Endodermal cell (in vitro differentiated cells): ENCODE measurements at places on chromosomes 7 and 10. TPM values are rescaled to one million over a fixed set of nuclear protein-coding genes. Genes with fewer than 3 reads are reported as not detected.
A peak's percentile ranks its signal among the peaks of the same experiment; 100 is the strongest.

The ASIC3 gene
- 1.4 and 3.0 TPM in 2 replicates for total RNA-seq

The FAM24B gene
- total RNA-seq: 2.6 and 2.9 TPM in 2 replicates

The DPYSL4 gene
- 13.5 and 16.1 TPM in 2 replicates for total RNA-seq

The PPP1R3A gene
- total RNA-seq: not detected in 3 replicates

The BLNK gene
- total RNA-seq: not detected in 3 replicates

The HMX3 gene
- not detected in 2 replicates for total RNA-seq

The SPRN gene
- 0.16 and 0.24 TPM in 2 replicates for total RNA-seq

The HHEX gene
- 96.5 and 101 TPM in 2 replicates for total RNA-seq

The SEC24C gene
- total RNA-seq: 70.7 and 71.4 TPM in 2 replicates

The PLCE1 gene
- 13.0 and 13.1 TPM in 2 replicates for total RNA-seq

The FBXL13 gene
- 2.1 to 3.5 TPM (median 2.6 TPM) in 3 replicates for total RNA-seq

The CRPPA gene
- 2.9 to 3.7 TPM (median 2.9 TPM) in 3 replicates for total RNA-seq

DNA sequence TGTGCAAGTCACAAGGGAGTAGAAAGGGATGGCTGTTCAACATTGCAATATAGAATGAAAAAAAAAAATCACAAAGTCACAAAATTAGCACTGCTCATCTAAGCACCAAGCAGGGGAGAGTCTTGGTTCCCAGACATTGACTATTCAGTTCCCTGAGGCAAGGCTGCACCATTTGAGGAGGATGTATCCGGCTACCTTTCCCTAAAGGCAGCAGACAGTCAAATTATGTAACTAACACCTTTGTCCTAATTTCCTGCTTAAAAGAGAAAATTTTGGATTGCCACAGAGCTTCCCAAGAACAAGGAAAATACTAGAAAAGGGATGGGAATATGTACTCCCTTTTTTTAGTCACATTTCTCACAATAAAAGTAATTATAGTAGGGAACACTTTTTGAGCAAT, 148.1 kb downstream of the PCLO start:
- no peaks in the 10 kb centered on the region for H3K36me3 ChIP-seq
- H3K27ac ChIP-seq: no peak overlapping the region
- H3K27me3 ChIP-seq: no peaks in the 10 kb centered on the region
- H3K4me1 ChIP-seq: no peaks in the 10 kb centered on the region

DNA sequence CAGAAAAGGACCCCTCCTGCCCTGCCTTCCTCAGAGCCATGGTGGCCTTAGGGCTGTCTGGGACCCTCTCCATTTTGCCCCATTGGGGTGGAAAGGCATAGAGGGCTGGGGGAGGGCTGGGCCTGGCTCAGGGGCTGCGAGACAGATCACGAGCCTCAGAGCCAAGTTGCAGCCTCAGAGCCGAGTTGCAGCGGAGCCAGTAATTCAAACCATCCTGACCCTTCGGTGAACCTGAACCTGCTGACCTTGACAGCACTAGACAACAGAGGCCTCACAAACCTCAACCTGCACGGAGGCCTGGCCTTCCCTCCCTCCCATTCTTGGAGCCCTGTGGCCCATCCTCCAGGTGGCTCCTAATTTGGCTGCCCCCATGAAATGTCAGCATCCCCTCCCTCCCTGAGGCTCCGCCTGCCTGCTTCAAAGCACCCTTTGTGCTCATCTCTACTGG, 45.4 kb downstream of the PAX2 start:
- no peak overlapping the region for H3K27ac ChIP-seq
- no peak for DNase-seq
- no peaks in the 10 kb centered on the region for H3K36me3 ChIP-seq
- peaks cover 7% of the 10 kb centered on the region for H3K4me1 ChIP-seq
- no peak overlapping the region for H3K4me3 ChIP-seq

DNA sequence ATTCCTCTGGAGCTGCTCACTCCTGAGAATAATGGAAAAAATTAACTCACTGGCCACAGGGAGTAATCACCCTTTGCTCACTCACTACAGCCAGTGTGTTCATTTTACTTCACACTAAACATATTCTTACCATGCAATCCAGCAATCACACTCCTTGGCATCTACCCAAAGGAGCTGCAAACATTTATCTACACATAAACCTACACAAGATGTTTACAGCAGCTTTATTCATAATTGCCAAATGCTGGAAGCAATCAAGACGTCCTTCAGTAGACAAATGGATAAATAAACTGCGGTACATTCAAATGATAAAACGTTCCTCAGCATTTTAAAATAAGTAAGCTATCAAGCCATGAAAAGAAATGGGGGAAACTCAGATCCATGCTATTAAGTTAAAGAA, 34.2 kb upstream of the POM121L12 start:
- no peak overlapping the region for H3K27ac ChIP-seq
- H3K4me1 ChIP-seq: no peaks in the 10 kb centered on the region
- DNase-seq: no peak
- no peak overlapping the region for H3K4me3 ChIP-seq
- no peaks in the 10 kb centered on the region for H3K36me3 ChIP-seq

DNA sequence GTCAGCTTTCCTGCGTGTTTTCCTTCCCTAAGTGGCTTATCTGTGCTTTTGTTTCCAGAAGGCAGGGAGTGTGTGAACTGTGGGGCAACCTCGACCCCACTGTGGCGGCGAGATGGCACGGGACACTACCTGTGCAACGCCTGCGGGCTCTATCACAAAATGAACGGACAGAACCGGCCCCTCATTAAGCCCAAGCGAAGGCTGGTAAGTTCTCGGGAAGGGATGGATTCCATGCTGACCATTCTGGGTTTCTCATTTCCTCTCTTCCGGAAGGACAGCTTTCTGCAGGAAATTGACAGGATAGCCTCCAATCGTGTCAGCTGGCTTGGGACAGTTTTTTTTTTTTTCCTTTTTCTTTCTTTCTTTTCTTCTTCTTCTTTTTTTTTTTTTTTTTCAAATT, 9.4 kb downstream of the GATA3 start:
- peaks cover 14% of the 10 kb centered on the region for H3K27me3 ChIP-seq
- H3K4me3 ChIP-seq: peak overlapping the region; percentile 57
- no peak overlapping the region for H3K27ac ChIP-seq

- H3K4me1 ChIP-seq: no peaks in the 10 kb centered on the region
- no peaks in the 10 kb centered on the region for H3K27me3 ChIP-seq
Observed at GRCh38 chr7:12757443-12757842, 70.0 kb downstream of the ARL4A start.

DNA sequence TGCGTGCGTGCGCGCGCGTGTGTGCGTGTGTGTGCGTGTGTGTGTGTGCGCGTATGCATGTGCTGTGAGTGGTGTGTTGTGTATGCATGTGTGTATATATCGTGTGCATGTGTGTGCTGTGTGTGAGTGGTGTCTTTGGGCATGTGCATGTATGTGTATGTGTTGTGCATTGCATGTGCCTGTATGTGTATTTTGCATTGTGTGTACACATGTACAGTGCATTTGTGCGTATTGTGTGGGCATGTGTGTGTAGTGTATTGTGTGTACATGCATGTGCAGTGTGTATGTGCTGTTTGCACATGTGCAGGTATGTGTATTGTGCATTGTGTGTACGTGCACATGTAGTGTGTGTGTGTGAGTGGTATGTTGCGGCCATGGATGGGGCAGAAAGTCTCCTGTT, 6.0 kb upstream of the DPYSL4 start:
- DNase-seq: no peak
- peaks cover 77% of the 10 kb centered on the region for H3K27me3 ChIP-seq
- no peaks in the 10 kb centered on the region for H3K4me1 ChIP-seq

GRCh38 chr10:133349160-133349568, 2.0 kb downstream of the PRAP1 start:
- no peaks in the 10 kb centered on the region for H3K4me1 ChIP-seq
- peaks cover 1% of the 10 kb centered on the region for H3K36me3 ChIP-seq
- H3K27ac ChIP-seq: no peak overlapping the region

GRCh38 chr7:117470777-117471176, 9.0 kb upstream of the CFTR start:
- H3K36me3 ChIP-seq: no peaks in the 10 kb centered on the region
- no peak overlapping the region for H3K27ac ChIP-seq
- no peaks in the 10 kb centered on the region for H3K4me1 ChIP-seq
- H3K4me3 ChIP-seq: no peak overlapping the region
- peaks cover 4% of the 10 kb centered on the region for H3K27me3 ChIP-seq

DNA sequence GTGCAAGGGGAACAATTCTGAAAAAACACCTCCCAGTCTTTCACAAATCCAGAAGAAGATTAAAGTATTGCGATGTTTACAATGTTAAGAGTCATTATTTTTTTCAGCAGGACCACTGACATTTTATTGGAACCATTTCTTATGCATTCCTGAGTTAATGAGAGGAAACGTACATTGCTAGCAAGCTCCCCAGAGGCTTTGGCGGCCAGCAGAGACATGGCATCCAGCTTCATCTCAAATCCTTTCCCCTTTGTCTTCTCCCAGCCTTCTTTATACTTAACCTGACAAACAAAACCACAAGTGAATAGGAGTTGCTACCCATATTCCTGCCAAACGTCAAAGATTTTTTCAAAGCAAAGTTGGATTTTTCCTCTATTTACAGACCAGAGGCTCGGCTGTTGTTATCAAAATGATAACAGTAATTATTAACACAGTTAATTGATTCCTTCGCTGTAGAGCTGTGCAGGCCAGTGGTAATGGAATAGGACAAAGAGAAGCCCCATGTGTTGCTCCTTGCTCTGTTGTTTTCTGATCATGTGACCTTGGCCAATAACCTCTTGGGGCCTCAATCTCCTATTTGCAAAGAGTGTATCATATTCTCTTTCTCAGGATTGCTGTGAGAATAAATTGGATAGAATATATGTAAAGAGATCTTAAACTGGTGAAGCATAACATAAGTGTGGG, 32.0 kb downstream of the NRAP start:
- peaks cover 2% of the 10 kb centered on the region for H3K4me1 ChIP-seq
- no peaks in the 10 kb centered on the region for H3K27me3 ChIP-seq
- H3K27ac ChIP-seq: peak overlapping the region; percentile 64
- H3K4me3 ChIP-seq: no peak overlapping the region

DNA sequence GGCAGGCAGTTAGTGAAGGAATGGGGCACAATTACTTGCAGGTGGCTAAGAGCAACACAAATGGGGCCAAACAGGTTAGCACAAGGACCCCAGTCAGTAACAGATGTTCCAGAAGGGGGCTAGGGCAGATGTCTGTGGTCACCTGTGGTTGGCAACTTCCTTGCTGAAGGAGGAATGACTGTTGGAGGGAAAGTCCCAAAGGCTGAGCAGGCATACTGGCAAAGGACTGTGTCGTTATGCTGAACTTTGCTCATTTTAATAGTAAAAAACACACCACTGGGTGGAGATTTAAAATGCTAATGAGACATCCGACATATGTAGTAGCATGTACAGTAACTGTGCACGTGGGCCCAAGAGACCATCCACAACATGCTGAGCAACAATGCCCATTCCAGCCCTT, 511.6 kb downstream of the CALN1 start:
- no peak overlapping the region for H3K4me3 ChIP-seq
- no peaks in the 10 kb centered on the region for H3K27me3 ChIP-seq
- DNase-seq: no peak
- H3K27ac ChIP-seq: no peak overlapping the region
- H3K4me1 ChIP-seq: peaks cover 4% of the 10 kb centered on the region
- H3K36me3 ChIP-seq: no peaks in the 10 kb centered on the region

- H3K27ac ChIP-seq: no peak overlapping the region
- no peaks in the 10 kb centered on the region for H3K36me3 ChIP-seq
- no peaks in the 10 kb centered on the region for H3K4me1 ChIP-seq
- H3K27me3 ChIP-seq: no peaks in the 10 kb centered on the region
- no peak overlapping the region for H3K4me3 ChIP-seq
- DNase-seq: no peak
Observed at GRCh38 chr10:131573256-131573655, 261.7 kb upstream of the TCERG1L start.

- H3K27me3 ChIP-seq: no peaks in the 10 kb centered on the region
- H3K4me3 ChIP-seq: no peak overlapping the region
- H3K4me1 ChIP-seq: no peaks in the 10 kb centered on the region
- peaks cover 16% of the 10 kb centered on the region for H3K36me3 ChIP-seq
Observed at GRCh38 chr7:22487978-22488642, 11.9 kb downstream of the STEAP1B start.

GRCh38 chr10:11074536-11075267, 57.0 kb downstream of the CELF2 start:
- no peak overlapping the region for H3K27ac ChIP-seq
- H3K27me3 ChIP-seq: no peaks in the 10 kb centered on the region
- H3K36me3 ChIP-seq: peaks cover 15% of the 10 kb centered on the region
- peaks cover 12% of the 10 kb centered on the region for H3K4me1 ChIP-seq
- no peak overlapping the region for H3K4me3 ChIP-seq
- DNase-seq: no peak

DNA sequence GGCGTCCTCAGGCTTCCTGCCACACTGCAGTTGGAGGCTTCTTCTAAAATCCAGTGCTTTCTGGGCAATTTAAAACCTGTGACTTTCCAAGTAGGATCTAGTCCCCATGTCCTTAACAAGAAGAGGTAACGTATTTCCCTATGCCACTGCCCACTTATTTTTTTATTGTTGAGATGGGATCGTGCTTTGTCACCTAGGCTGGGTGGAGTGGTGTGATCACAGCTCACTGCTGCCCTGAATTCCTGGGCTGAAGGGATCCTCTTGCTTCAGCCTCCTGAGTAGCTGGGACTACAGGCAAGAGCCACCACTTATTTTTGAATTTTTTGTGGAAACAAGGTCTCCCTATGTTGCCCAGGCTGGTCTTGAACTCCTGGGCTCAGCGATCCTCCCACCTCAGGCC, 63.4 kb downstream of the DAGLB start:
- DNase-seq: no peak
- peaks cover 43% of the 10 kb centered on the region for H3K36me3 ChIP-seq
- H3K4me1 ChIP-seq: no peaks in the 10 kb centered on the region
- H3K4me3 ChIP-seq: no peak overlapping the region
- H3K27me3 ChIP-seq: no peaks in the 10 kb centered on the region

- no peak overlapping the region for H3K27ac ChIP-seq
- no peak overlapping the region for H3K4me3 ChIP-seq
- H3K27me3 ChIP-seq: no peaks in the 10 kb centered on the region
- peaks cover 6% of the 10 kb centered on the region for H3K4me1 ChIP-seq
Observed at GRCh38 chr7:31006857-31007256, 43.1 kb downstream of the GHRHR start.

DNA sequence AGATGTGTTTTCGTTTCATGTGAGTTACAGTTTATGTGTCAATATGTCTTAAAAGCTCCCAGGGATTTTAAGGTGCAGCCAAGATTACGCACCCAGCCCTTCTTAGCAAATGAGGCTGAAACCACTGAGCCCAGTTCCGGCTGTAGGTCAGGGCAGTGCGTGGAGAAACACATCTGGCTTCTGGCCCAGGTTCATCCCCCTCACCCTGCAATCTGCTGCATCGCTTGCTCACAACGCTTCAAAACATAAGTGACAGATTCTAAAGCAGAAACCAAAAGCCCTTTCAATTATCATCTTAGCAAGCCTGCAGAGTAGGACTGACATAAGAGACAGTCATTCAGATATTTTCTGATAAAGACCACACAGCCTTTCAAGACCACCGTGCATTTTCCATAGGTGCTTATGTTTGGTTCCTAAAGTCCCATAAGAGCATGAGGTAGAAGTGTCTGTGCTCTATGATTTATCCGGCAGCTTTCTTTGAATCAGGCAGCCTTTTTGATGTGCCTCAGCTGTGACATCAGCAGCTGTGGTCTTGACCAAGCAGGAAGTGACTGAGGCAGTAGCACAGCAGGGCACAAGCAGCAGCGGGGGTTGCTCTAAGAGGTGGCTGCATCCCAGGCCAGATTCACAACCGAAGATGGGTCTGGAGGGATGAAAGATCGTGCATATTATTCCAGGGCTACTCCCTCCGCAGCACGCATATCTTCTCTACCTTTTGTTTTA, 72.1 kb upstream of the LYZL2 start:
- no peak for DNase-seq
- no peak overlapping the region for H3K4me3 ChIP-seq
- no peaks in the 10 kb centered on the region for H3K36me3 ChIP-seq
- H3K27ac ChIP-seq: no peak overlapping the region
- H3K4me1 ChIP-seq: no peaks in the 10 kb centered on the region
